H9 (cell line): ENCODE measurements at places on chromosomes 11 and 22.

DNA sequence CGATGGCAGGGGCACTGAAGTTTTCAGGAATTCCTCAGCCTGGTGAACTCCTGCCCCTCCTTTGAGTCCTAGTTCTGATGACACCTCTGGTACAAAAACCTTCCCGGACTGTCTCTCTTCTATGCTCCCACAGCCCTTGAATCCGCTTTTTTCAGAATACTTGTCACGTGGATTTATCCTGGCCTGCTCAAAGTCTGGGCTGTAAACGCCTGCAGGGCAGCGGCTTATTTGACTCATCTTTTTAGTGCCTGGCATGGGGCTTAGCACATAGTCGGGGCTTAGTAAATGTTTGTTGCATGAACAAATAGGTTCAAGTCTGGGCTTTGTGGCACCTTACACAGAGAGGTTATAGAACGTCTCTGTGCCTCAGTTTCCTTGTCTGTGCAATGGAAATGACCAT, 13.4 kb upstream of the KCNJ11 start:
- no peak for DNase-seq

GRCh38 chr11:109208121-109208520, 213.9 kb upstream of the C11orf87 start:
- DNase-seq = no peak

DNA sequence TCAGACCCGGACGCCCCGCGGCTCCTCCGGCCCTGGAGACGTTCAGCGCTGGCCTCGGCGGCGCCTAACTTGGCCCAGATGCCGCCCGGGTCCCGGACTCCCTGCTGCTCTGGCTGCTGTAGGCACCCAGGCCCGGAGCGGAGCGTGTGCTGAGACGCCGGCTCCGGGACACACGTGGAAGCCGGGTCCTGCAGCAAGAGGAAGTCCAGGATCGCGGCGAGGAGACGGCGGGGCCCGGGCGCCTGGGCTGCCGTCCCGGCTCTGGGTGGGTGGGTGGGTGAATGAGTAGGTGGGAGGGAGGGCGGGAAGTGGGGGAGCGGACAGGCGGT, 223 bp downstream of the WT1 start:
- no peak for DNase-seq

GRCh38 chr11:26572770-26573402, 823 bp upstream of the MUC15 start:
- DNase-seq = no peak

GRCh38 chr22:19719050-19719482, 4.3 kb upstream of the GP1BB start:
- no peak for DNase-seq

DNA sequence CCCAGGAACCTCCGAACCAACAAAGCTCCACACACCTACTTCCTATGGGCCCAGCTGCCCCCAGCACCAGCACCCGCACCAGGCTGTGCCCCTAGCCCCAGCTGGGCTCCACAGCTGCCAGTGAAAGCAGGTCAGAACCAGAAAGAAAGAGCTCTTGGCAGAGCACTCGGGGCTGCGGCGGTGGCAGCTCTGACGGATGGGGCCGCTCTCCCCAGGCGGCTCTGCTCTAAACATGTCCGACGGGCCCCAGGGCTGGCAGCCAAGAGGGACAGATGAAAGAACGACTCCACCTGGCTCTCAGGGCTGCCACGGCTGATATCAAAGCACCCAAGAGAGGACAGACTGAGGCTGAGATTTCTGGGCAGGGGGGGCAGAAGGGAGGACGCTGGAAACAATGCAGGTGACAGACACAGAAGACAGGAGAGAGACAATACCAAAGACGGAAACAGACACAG, 25.7 kb downstream of the LRFN4 start:
- DNase-seq = no peak

DNA sequence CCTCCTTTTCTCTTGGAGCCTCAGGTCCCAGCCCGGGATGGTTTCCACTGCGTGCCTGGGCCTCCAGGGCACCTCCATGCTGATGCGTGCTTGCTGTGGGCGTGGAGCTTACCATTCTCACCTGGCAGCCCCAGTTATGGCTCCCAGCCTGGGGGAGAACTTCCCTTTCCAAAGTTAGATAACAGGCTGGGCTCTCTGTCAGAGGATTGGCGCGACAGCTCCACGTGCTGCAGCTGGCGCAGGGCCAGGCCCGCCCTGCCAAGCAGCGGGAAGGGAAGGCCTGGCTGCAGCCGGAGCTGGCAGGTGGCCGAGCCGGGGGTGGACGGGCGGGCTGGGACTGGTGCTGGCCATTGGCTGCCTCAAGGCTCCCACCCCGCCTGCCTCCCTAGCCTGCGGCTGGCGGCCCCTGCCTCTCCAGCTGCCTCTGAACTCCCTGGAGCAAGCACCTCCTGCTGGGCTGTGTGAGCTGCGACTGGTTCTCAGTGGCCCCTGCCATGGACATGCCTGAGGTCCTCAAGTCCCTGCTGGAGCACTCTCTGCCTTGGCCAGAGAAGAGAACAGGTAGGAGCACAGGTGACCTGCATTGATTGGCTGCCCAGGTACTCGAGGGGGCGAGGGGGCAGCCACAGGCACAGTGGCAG, 14.6 kb upstream of the TEF start:
- DNase-seq = peak; percentile 79

DNA sequence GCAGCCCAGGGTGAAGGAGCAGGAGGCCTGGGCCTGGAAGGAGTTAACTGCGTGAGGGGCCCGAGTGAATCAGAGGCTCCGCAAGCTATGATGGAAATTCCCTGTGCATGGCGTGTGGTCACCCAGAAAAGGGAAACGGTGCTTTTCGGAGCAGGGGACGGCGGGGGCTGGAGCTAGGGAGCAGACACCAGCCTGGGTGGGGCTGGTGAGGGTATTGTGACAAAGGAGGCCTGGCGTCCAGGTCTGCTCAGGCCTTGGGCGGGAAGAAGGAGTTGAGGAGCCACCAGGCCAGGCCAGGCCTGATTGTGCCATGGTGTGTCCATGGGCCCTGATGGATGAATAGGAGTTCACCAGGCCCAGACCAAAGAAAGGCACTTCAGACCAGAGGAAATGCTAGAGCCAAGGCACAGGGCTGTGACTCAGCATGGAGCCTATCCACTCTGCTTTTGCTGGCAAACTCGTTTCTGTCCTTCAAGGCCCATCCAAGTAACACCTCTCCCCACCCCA, 12.8 kb upstream of the SPI1 start:
- DNase-seq = peak; percentile 24
